ENCODE measurements at places on chromosomes 4 and X. TPM values are rescaled to one million over a fixed set of nuclear protein-coding genes. Genes with fewer than 3 reads are reported as not detected.

GRCh38 chr4:122700178-122700725 is 32.3 kb upstream of the BBS12 start:
- H3K4me3 ChIP-seq: peak overlapping the region; percentile 73
- DNase-seq: no peak
- H3K4me1 ChIP-seq: peaks cover 50% of the 10 kb centered on the region
- H3K27ac ChIP-seq: peak overlapping the region; percentile 55

GRCh38 chr4:89755220-89755619 is 81.7 kb downstream of the SNCA start:
- H3K36me3 ChIP-seq: no peaks in the 10 kb centered on the region
- H3K27me3 ChIP-seq: no peaks in the 10 kb centered on the region
- no peak overlapping the region for H3K4me3 ChIP-seq
- DNase-seq: no peak
- H3K27ac ChIP-seq: no peak overlapping the region
- no peaks in the 10 kb centered on the region for H3K4me1 ChIP-seq

The HSD17B11 gene
- total RNA-seq: 22.3 TPM

DNA sequence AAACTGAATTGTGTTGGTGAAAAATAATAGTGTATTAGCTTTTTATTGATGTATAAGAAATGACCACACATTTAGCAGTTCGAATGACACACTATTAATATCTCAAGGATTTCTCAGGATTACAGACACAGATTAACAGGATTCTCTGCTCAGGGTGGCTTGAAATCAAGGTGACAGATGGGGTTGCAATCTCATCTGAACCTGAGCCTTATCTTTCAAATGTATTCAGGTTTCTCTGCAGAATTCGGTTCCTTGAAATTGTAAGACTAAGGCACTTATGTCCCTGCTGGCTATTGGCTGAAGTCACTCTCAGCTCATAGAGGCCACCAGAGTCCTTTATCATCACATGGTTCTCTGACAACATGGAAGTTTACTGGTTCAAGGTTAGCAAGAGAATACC is 1780.1 kb downstream of the ARAP2 start:
- no peaks in the 10 kb centered on the region for H3K27me3 ChIP-seq
- no peak overlapping the region for H3K27ac ChIP-seq
- no peak overlapping the region for H3K4me3 ChIP-seq
- H3K36me3 ChIP-seq: no peaks in the 10 kb centered on the region
- no peaks in the 10 kb centered on the region for H3K4me1 ChIP-seq

GRCh38 chr4:93814141-93814540 is 14.4 kb upstream of the ATOH1 start:
- no peaks in the 10 kb centered on the region for H3K36me3 ChIP-seq
- H3K4me3 ChIP-seq: no peak overlapping the region
- no peak for DNase-seq
- no peaks in the 10 kb centered on the region for H3K4me1 ChIP-seq

The GRIA2 gene
- total RNA-seq: not detected

The CHST7 gene
- total RNA-seq: 3.5 TPM

GRCh38 chr4:9969526-9970398 is 51.5 kb downstream of the SLC2A9 start:
- H3K4me3 ChIP-seq: no peak overlapping the region
- no peak for DNase-seq
- H3K36me3 ChIP-seq: peaks cover 14% of the 10 kb centered on the region
- peaks cover 13% of the 10 kb centered on the region for H3K4me1 ChIP-seq
- H3K27ac ChIP-seq: no peak overlapping the region
- no peaks in the 10 kb centered on the region for H3K27me3 ChIP-seq

GRCh38 chr4:54445866-54446265 is 211.9 kb upstream of the KIT start:
- no peaks in the 10 kb centered on the region for H3K4me1 ChIP-seq
- no peak overlapping the region for H3K27ac ChIP-seq
- no peak overlapping the region for H3K4me3 ChIP-seq
- peaks cover 9% of the 10 kb centered on the region for H3K27me3 ChIP-seq
- DNase-seq: no peak
- peaks cover 1% of the 10 kb centered on the region for H3K36me3 ChIP-seq

DNA sequence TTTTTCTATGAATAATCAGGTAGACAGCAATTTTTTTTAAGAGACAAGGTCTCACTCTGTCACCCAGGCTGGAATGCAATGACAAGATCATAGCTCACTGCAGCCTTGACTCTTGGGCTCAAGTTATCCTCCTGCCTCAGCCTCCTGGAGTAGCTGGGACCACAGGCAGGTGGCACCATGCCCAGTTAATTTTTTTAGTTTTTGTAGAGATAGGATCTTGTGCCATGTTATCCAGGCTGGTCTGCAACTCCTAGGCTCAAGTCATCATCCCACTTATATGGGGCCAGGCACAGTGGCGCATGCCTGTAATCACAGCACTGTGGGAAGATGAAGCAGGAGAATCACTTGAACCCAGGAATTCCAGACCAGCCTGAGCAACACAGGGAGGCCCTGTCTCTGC is 26.8 kb downstream of the AFAP1 start:
- no peak overlapping the region for H3K4me3 ChIP-seq
- no peak for DNase-seq
- peaks cover 25% of the 10 kb centered on the region for H3K4me1 ChIP-seq
- no peaks in the 10 kb centered on the region for H3K27me3 ChIP-seq

GRCh38 chr4:20589436-20589835 is 110.8 kb upstream of the PACRGL start:
- no peak for DNase-seq
- H3K36me3 ChIP-seq: no peaks in the 10 kb centered on the region
- H3K4me3 ChIP-seq: no peak overlapping the region
- no peaks in the 10 kb centered on the region for H3K27me3 ChIP-seq
- no peaks in the 10 kb centered on the region for H3K4me1 ChIP-seq

DNA sequence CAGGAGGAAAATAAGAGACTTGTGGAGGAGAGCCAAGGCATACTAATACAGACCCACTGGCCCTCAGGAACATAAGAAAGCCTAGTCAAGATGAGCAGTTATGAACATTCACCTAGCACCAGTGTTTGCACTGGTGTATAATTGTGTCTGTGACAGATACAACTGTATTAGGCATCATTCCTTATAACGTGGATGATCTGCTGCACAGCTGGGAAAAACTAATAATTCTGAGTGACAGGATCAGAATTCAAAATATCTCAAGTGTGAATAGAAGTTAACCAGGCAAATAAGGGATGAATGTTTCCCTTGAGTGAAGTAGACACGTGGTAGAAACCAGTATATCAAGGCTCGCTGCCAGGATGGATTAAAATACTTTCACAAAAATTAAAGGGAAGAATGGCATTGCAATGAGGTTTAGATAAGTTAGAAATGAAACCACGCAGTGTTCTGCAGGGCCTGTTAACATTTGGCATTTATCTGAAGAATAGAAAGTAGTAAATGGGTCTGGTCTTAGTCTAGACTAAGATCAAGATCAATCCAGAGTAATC is 325.9 kb downstream of the EPHA5 start:
- H3K4me1 ChIP-seq: no peaks in the 10 kb centered on the region
- DNase-seq: no peak
- no peak overlapping the region for H3K4me3 ChIP-seq
- H3K27ac ChIP-seq: no peak overlapping the region

The VCX3B gene
- total RNA-seq: not detected

The GLA gene
- total RNA-seq: 48.1 TPM

DNA sequence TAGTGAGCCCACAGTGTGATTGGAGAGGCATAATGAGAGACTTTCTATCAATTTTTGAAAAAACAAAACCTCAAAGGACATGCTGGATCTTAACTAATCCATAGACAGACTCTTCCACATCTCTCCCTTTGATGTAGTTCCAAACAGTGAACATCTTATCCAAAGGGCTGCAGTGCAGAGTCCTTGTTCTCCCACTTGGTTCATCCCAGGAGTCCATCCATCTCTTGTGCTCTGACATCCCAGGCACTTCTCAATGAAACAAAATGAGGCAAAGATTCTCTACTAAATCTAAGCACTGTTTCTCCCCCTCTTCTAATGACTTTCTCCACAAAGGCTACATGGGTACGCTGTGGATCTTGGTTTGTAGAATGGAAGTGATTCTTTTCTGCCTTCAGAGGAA is 8.3 kb downstream of the SHROOM3 start:
- H3K4me3 ChIP-seq: no peak overlapping the region
- H3K36me3 ChIP-seq: no peaks in the 10 kb centered on the region
- H3K27me3 ChIP-seq: peaks cover 11% of the 10 kb centered on the region
- DNase-seq: no peak
- no peaks in the 10 kb centered on the region for H3K4me1 ChIP-seq

DNA sequence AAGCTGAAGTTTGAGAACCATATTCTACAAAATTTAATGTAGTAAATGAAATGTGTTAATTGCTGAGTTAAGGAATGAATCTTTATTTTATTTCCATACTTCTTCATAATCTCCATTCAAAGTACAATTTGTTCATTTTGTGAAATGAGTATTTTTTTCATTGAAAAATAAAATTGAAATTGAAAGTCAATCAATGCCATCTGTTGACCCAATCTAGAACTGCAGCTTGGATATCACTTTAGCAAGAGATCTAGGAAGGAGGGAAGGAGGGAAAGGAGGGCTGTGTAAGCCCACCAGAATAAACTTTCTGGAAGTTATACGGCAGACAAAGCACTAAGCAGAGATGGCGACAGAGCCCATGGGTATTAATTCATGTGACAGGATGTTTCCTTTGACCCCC is 128.4 kb downstream of the ZMAT1 start:
- no peak overlapping the region for H3K4me3 ChIP-seq
- no peaks in the 10 kb centered on the region for H3K36me3 ChIP-seq
- H3K27me3 ChIP-seq: peaks cover 14% of the 10 kb centered on the region
- no peak overlapping the region for H3K27ac ChIP-seq

GRCh38 chr4:133000012-133000411 is 149.1 kb upstream of the PCDH10 start:
- no peak overlapping the region for H3K27ac ChIP-seq
- H3K36me3 ChIP-seq: no peaks in the 10 kb centered on the region
- no peak for DNase-seq
- H3K4me1 ChIP-seq: no peaks in the 10 kb centered on the region
- no peaks in the 10 kb centered on the region for H3K27me3 ChIP-seq

GRCh38 chr4:166039822-166040221 is 166.8 kb downstream of the TLL1 start:
- no peak overlapping the region for H3K27ac ChIP-seq
- H3K27me3 ChIP-seq: no peaks in the 10 kb centered on the region
- no peaks in the 10 kb centered on the region for H3K4me1 ChIP-seq
- H3K36me3 ChIP-seq: no peaks in the 10 kb centered on the region
- DNase-seq: no peak

The GPRASP1 gene
- 7.4 TPM for total RNA-seq

The PCYT1B gene
- 0.12 TPM for total RNA-seq

GRCh38 chr4:155802190-155802959 is 43.6 kb downstream of the GUCY1B1 start:
- DNase-seq: no peak
- no peak overlapping the region for H3K4me3 ChIP-seq
- H3K27ac ChIP-seq: no peak overlapping the region
- H3K4me1 ChIP-seq: peaks cover 6% of the 10 kb centered on the region

The CXCL13 gene
- 0.26 TPM for total RNA-seq

- H3K36me3 ChIP-seq: peaks cover 20% of the 10 kb centered on the region
- no peak overlapping the region for H3K27ac ChIP-seq
- H3K4me1 ChIP-seq: peaks cover 36% of the 10 kb centered on the region
- no peak for DNase-seq
- no peak overlapping the region for H3K4me3 ChIP-seq
- no peaks in the 10 kb centered on the region for H3K27me3 ChIP-seq
Measured at GRCh38 chr4:88029556-88029955, 22.1 kb downstream of the PKD2 start.

DNA sequence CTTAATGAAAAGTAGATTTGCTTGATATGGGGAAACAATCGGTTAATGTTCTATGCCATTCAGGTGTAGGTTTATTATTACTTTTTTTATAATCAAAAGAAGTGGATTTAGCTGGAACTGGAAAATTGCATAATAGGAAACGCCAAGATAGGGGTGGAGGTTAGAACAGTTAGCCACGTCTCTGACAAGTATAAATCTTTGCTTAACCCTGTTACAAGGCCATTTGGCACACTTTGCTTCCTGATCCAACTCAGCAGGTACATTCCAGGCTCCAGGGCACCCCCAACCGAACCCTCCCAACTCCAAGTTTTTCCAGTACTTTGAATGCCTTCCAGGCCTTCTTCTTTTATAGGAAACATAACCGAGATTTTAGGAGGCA is 50.6 kb upstream of the ACSL4 start:
- H3K27ac ChIP-seq: peak overlapping the region; percentile 85
- no peak for DNase-seq
- no peaks in the 10 kb centered on the region for H3K27me3 ChIP-seq
- H3K36me3 ChIP-seq: no peaks in the 10 kb centered on the region
- H3K4me3 ChIP-seq: peak overlapping the region; percentile 72

DNA sequence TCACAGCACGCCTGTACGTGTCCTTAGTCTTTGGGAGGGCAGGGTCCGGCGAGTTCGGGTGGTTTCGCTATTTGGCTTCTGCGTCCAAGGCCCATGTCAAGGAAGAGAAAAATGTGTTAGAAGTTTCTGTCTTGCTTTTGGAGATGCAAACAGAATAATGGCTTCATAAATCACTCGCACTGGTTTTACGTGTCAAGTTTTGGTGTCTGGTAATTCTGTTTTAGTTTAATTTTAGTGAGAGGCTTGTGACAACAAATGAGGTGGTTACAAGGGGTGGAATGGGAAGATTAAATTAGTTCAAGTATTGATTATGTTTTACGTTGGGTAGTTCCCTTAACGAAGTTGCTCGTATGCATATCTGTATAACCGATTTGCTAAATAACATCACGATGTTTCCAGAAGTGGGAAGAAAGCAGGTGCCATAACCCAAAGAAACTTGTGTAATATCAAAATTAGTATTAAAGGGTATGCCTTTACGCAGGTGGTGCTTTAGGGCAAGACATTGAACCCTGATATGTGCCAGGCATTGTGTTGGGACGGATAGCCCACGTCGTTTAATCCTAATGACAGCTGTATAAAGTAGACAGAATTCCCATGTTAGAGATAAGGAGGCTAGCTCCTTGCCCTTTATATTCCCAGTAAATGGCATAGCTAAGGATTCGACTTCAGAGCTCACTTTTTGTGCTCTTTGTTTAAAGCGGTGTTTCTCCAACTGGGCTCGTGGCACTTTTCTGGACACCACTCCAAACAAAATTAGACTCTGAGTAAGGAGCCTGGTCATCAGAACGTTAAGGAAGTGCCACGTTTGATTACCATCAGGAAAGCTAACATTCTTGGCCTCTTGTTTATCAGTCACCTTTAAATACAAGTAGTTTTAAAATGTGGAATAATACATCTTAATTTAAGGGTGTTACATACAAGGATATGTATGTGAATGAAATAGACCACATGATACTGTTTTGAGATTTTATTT is 843 bp downstream of the RPL34 start:
- peak overlapping the region; percentile 96 for H3K27ac ChIP-seq
- H3K36me3 ChIP-seq: peaks cover 32% of the 10 kb centered on the region

GRCh38 chr4:38989487-38989886 is 42.7 kb downstream of the TMEM156 start:
- DNase-seq: no peak
- H3K4me1 ChIP-seq: peaks cover 49% of the 10 kb centered on the region
- H3K36me3 ChIP-seq: peaks cover 9% of the 10 kb centered on the region
- H3K27me3 ChIP-seq: no peaks in the 10 kb centered on the region

DNA sequence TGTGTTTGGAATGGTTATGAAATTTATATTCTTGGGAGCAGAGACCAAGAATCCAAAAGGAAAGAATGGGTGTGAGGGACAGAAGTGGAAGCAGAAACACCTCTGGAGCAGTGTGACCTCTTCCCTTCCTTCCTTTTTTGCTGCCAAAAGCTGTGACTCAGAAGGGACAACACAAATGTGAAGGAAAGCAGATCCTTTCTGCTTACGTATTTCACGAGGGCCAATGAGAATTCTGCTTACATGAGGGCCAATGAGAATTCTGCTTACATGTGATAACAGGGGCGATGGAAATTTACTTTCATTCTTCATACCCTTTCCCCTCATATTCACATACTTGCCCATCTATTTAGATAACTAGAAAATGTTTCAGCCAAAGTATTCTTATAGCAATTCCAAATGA is 404.6 kb downstream of the PRDM5 start:
- no peak for DNase-seq
- no peak overlapping the region for H3K27ac ChIP-seq
- peaks cover 6% of the 10 kb centered on the region for H3K27me3 ChIP-seq
- no peak overlapping the region for H3K4me3 ChIP-seq
- H3K4me1 ChIP-seq: no peaks in the 10 kb centered on the region

All from activated T-cell treated with anti-CD3 and anti-CD28 coated beads, Interleukin-2, amount 50 U/mL, for 72 hours (primary cell).